ENCODE measurements at places on chromosomes 13 and 19.

GRCh38 chr19:41936416-41936850 is 8.2 kb upstream of the ERFL start:
- no peak for DNase-seq

- no peak for DNase-seq
Observed at GRCh38 chr13:107250628-107251027, 682.7 kb upstream of the ARGLU1 start.

DNA sequence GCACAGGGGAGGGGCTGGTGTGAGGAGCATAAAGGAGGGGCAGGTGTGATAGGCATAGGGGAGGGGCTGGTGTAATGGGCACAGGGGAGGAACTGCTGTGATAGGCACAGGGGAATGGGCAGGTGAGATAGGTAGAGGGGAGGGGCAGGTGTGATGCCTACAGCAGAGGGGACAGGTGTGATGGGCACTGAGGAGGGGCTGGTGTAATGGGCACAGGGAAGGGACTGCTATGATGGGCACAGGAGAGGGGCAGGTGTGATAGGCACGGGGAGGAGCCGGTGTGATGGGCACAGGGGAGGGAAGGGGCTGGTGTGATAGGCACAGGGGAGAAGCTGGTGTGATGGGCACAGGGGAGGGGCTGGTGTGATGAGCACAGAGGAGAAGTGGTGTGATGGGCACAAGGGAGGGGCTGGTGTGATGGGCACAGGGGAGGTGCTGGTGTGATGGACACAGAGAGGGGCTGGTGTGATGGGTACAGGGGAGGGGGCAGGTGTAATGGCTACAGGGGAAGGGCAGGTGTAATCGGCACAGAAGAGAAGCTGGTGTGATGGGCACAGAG is 39.5 kb upstream of the POP4 start:
- DNase-seq = no peak

DNA sequence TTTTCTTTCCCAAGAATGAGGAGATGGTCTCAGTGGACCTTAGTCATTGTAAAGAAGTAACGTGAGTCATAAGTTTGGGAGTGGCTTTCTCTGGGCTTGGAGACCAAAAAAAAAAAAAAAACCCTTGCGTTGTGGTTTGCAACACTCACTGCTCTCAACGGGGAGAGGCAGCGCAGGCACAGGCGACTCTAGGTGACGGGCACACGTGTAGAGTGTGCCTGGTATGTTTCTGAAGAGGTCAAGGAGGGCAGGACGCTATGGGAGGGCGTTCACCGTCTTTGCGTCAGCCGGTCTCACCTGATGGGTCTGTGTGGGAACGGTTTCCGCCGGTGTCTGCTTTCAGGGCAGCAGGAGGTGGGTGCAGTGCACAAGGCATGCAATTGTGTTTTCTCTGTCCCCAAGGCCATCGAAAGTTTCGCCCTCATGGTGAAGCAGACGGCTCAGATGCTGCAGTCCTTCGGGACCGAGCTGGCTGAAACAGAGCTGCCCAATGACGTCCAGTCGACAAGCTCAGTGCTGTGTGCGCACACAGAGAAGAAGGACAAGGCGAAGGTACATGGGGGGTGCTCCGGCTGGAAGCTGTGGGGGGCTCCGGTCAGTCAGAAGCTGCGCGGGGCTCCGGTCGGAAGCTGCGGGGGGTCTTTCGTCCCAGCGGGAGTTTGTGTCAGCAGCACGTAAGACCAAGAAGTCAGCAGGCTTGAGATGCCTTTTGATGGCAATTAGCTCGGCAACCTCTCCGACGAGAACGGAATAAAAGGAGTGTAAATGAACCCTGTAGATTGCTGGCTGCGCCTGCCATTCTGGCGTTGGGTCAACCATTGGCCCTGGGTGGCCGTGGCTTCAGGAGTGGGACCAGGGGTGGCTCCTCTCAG is 40.8 kb upstream of the F7 start:
- DNase-seq = peak; percentile 35

GRCh38 chr19:45121827-45122345 is 28.9 kb downstream of the PPP1R37 start:
- no peak for DNase-seq

GRCh38 chr13:31913459-31913858 is 118.1 kb upstream of the FRY start:
- DNase-seq = no peak

- DNase-seq = no peak
Observed at GRCh38 chr13:80083081-80083852, 257.7 kb downstream of the SPRY2 start.

- no peak for DNase-seq
Observed at GRCh38 chr13:79407349-79407979, 1.4 kb upstream of the RBM26 start.

DNA sequence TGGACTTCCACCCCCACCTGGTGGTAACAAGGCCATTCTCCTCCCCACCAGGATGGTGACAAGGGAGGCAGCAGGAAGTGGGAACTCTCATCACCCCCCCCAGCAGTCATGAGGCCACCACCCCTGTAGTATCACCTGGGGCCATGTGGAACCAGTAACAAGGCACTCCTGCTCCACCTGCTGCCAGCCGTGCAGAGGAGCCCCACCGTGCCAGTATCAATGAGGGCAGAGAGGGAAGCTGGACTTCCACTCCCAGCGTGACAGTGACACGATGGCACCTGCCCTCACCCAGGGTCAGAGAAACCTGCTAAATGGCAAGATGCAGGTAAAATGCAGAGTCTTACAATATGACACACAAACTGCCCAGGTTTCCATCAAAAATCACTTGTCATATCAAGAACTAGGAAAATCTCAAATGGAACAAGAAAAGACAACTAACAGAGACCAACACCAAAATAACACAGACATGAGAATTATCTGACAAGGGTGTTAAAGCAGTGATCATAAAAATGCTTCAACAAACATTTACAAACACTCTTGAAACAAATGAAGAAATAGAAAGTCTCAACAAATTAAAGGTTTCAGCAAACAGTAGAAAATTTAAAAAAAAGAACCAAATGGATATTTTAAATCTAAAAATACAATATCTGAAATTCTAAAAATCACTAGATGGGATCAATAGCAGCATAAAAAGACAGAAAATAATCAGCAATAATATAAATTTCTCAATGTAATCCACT is 9.1 kb upstream of the SPACA7 start:
- no peak for DNase-seq

DNA sequence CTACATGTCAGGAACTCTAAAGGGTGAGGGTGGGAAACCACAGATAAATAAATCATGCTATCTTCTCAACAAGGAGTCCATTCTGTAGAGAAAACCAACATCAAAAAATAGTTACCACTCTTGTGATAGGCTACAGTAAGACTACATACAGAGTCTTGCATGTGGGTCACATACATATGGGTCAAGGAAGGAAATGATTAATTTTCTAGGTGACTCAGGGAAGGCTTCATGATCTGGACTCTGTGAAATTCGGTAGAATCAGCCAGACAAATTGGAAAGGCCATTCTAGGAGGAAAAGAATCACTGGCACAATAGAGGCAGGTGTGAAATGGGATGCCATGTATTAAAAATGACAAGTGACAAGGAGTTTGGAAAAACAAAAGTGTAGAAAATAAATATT is 638.9 kb downstream of the LIG4 start:
- DNase-seq = no peak

DNA sequence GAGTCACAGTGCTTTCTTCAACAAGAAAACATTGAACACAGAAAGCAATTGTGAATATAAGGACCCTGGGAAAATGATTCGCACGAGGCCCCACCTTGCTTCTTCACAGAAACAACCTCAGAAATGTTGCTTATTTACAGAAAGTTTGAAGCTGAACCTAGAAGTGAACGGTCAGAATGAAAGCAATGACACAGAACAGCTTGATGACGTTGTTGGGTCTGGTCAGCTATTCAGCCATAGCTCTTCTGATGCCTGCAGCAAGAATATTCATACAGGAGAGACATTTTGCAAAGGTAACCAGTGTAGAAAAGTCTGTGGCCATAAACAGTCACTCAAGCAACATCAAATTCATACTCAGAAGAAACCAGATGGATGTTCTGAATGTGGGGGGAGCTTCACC is 15.7 kb downstream of the ZNF175 start:
- DNase-seq = no peak

DNA sequence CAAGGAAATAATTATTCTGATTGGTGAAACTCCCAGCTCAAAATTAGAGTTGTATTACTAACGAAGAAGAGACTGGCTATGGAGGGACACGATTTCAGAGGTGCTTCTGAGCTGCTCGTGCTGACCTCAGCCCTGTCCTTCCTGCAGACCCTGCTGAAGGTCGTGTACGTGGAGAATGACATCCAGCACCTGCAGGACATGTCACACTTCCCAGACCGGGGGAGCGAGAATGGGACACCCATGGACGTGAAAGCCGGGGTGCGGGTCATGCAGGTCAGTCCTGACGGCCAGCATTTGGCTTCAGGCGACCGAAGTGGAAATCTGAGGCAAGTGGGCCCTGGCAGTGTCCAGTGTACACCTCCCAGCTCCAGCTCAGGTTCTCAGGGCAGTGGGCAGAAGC is 28.0 kb upstream of the OVOL3 start:
- no peak for DNase-seq

DNA sequence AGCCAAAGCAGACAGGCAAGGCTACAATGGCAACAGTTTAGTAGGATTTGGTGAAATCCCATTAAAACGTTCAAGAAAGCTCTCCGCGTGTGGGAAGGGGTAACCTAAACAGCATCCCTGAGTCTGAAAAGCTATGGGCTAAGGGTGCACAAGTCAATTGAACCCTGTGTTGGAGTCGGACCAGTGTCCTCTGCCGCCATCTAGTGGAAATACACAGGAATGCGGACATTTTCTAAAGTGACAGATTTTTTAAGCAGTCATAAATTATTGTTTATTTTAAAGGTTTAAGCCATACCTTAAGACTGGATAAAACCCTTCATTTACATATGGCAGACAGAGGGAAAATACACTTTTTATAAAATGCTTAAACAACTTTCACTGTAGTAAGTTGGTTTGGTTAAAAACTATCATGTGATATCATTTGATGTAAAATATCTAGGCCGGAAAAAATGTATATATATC is 26.5 kb upstream of the LSM14A start:
- DNase-seq = peak; percentile 58

DNA sequence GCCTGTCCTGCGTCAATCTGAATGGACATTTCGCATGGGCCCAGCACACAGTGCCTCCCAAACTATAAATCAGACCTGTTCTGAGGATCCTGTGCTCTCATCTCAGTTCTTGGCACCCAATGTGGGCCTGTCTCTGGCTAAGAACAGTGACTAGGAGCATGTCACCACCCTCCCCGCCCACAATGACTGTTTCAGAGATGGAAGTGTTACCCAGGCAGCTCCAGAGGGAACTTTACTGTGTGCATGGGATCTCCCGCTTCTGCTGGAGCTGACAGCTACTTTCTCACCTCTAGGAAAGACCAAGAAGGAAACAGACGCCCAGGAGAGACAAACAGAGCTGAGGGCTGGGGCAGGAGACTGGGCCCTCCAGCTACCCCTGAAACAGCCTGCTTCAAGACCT is 45.0 kb downstream of the KCTD15 start:
- no peak for DNase-seq

- DNase-seq = no peak
Observed at GRCh38 chr19:39416152-39417120, 4.0 kb downstream of the PLEKHG2 start.

- DNase-seq = peak; percentile 27
Observed at GRCh38 chr19:16714702-16715287, 4.9 kb upstream of the NWD1 start.

DNA sequence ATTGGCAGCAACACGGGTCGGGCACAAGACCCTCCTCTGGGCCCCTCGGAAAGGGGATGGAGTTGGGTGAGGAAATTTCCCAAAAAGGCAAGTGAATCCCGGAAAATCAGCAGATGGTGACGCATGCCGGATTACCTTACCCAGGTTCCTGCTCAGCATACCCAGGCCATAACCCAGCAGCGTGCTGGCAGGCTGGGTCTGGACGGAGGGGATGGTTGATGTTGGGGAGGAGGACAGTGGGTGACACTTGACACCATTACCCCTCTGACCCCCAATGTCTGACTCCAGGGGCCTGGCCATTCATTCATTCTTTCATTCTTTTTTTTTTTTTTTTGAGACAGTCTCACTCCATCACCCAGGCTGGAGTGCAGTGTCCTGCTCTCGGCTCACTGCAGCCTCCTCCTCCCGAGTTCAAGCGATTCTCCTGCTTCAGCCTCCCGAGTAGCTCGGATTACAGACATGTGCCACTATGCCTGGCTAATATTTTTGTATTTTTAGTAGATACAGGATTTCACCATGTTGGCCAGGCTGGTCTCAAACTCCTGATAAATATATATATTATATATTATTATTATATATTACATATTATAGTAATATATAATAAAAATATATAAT is 799 bp downstream of the PVR start:
- DNase-seq = no peak

GRCh38 chr13:40130871-40131636 is 475.6 kb downstream of the COG6 start:
- DNase-seq = peak; percentile 88

DNA sequence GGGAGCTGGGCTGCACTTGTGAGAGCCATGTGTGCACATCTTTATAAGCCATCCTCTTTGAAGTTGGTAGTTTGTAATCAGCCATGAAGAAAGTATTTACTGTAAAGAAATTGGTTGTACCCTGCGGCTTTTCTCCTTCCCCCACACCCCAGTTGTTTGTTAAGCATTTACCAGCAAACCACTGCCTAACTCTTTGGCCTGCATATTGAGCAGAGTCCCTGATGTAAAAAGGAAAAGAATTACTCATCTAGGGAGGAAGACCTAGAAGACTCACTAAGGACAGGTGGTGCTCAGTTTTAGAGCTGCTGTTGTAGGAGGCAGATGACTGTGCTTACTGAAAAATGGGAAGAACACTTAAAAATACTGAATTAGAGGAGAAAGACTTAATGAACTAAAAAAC is 245.3 kb downstream of the PCCA start:
- DNase-seq = no peak

DNA sequence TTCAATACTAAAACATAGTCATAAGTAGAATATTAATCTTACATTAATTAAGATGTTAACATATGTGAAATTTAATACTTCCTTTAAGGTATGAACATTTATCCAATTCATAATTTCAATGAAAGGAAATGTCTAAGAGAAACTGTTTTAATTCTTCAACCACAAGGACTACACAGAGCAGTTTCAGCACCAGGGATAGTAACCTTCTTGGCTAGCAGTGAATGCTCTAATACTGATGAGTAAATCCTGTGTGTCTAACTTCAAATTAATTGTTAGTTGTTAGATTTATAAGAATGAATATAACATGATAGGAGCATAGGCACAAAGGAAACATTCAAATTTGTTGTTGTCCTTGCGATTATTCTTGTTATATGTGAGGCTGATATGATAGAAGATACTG is 15.6 kb upstream of the NBEA start:
- DNase-seq = peak; percentile 71

GRCh38 chr13:33284916-33285315 is 639 bp downstream of the STARD13 start:
- peak; percentile 27 for DNase-seq

- DNase-seq = no peak
Observed at GRCh38 chr19:3055741-3056416, 6.4 kb downstream of the TLE5 start.

- peak; percentile 13 for DNase-seq
Observed at GRCh38 chr13:72726726-72727416, 558 bp downstream of the MZT1 start.

- DNase-seq = no peak
Observed at GRCh38 chr13:94382517-94382916, 97.0 kb downstream of the DCT start.
